CD4-positive, alpha-beta T cell treated with Interleukin-6 at 100 ng/mL for 8 hours (primary cell): ENCODE measurements at places on chromosomes 5 and 9.

- DNase-seq: peak; percentile 38
Measured at GRCh38 chr5:116068028-116068632, 16.7 kb upstream of the COMMD10 start.

DNA sequence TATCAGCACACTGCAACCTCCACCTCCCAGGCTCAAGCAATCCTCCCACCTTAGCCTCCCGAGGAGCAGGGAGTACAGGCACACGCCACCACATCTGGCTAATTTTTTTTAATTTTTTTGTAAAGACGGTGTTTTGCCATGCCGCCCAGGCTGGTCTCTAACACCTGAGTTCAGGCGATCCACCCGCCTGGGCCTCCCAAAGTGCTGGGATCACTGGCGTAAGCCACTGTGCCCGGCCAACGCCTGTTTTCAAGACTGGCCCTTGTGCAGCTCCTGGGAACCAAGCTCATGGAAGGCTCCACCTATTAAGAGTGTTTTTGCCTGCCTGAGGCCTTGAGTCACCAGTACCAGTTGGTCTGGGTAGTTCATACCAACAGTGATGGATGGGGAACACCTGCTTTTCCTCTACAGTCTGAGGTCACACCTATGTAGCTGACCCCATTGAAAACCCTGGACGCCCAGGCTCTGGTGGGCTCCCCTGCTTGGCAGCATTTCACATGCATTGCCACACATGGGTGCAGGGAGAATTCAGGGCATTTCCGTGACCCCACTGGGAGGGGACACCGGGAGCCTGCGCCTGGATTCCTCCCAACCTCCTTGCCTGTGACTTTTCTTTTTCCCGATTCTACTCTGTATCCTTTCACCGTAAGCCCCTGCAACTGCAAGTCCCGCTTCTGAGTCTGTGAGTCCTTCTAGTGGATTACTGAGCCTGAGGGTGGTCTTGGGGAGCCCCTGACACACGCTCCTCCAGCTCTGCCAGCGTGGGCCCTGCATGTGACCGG, 63.5 kb downstream of the ZNF354C start:
- no peak for DNase-seq

DNA sequence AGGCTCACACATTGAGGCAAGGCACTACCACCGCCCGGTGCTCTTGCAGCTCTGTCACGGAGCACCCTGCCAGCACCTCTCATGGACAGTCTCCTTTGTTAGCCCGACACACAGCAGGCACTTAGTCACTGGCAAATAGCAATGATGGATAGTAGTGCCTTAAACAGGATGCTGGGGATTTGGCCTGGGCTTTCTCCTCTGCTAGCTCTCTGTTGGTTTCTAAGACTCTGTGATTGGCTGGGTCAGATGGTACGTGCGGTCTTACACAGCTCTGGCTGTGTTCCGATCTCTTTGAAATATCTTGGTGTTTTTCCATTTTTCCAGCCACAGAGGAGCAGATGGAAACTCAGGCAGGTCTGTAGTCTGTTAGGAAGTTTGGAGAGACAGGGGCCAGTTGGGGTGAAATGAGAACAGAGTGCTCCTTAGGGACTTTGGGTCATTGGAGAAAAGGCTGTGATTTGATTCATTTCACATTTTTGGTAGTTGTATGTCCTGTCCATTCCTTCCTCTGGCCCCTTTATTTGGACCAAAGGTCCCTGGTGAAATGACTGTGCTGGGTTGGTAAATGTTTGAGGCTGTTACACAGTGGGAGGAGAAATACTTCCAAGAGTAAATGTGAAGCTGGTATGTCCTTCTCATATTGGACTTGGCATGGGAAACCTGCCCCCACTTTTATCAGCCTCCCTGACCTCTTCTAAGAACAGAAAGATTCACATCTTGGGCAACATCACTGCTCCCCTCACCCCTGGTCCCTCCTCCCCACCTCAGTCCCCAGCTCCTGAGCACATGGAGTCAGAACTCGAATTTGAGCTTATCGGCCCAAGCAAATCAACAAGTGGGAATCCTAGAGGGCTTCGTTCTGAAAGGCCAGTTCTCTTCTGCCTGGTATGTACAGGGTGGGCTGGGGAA, 3.4 kb downstream of the SMIM3 start:
- DNase-seq: no peak

GRCh38 chr5:110757118-110757729, 18.4 kb downstream of the SLC25A46 start:
- peak; percentile 32 for DNase-seq

- DNase-seq: no peak
Measured at GRCh38 chr5:92508271-92508670, 1072.7 kb downstream of the NR2F1-AS1 start.

DNA sequence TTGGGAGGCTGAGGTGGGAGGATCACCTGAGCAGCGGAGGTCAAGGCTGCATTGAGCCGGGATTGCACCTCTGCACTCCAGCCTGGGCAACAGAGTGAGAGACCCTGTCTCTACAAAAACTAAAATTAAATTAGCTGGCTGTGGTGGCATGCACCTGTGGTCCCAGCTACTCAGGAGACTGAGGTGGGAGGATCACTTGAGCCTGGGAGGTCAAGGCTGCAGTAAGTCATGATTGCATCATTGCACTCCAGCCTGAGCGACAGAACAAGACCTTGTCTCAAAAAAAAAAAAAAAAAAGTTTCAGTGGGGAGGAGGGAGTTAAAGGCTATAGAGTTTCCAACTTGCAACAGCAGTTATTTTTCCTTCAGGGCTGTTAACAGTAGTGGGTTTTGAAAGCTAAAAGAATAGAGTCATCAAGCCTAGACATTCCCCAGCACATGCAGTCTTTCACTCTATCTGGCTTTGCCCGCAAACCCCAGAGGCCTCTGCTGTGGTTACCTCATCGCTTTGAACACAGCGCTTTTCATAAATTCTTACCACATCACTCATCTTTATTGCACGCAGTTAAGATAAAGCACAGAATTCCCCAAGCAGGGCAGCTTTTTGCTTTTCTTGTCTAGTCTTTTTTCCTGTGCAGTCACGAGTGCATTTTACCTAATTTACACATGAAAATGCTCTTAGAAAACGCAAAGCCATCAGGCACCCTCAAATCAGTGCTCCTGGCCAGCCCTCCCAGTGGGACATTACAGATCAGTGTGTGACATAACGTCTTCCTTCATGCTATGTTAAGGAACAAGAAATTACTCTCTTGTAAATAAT, 8.7 kb upstream of the SLC2A8 start:
- peak; percentile 88 for DNase-seq

DNA sequence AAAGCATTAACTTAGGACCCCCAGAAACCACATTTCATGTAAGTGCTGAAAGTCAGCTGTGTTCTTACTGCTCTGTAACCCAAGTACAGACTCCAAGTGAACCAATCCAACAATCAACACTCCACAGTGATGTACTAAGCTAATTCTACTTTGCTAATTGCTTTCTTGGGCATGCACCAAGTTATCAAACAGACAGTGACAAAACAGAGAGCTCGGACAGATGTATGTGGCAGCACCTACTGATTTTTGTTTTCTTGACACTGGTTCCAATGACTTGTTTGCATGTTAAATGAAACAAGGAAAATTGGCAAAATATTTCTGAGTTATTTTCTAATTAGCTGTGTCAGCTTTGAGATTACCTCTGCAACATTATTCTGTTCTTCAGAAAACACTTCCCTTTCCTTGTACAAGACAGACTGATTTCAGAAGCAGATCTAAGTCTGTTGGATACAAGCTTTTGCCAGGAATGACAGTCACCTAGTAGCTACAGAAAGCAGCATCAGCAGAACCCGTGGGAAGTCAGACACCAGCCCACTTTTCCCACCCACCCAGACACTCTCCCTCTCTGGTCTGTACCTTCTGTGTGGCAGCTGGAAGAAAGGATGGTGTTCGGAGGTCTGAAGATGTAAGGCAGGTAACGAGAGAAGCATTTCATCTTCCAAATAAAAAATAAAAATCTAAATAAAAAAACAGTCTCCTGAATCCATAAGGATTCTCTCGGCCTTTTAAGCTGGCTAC, 176.7 kb upstream of the PPP2R2B start:
- DNase-seq: no peak

DNA sequence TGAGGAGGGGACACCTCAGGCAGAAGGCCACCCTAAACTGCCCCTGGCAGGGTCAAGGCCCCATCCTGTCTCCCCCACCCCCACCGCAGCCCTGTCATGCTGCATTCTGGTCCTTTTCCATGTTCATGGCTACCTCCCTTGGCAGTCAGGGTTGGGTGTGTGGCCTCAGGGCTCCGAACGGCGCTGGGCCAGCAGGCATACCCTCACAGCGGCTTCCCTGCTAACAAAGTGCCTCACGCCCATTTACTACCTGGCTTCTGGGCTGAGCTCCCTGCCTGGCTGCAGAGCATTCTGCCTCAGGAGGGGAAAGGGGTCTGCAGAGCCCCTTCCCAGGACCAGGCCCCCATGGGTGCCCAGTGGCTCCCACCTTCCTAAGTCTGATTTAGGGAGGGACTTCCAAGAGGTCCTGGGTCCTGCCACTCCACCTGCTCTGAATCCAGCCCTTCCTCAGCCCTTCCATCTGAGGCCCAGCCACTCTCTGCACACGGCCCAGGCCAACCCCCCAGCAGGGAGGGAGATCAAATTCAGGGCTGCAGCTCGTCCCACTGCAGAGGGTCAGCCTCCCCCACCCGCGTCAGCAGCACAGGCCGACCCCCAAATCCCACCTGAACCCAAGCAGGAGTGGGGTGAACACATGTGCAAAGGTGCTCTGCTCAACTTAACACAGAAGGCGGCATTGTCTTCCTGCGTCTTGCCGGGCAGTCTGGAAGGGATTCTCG, 115.9 kb upstream of the PHYKPL start:
- DNase-seq: no peak

- DNase-seq: no peak
Measured at GRCh38 chr5:190366-191035, 794 bp upstream of the LRRC14B start.

GRCh38 chr5:17403695-17404490, 94.1 kb upstream of the TAF11L2 start:
- no peak for DNase-seq

DNA sequence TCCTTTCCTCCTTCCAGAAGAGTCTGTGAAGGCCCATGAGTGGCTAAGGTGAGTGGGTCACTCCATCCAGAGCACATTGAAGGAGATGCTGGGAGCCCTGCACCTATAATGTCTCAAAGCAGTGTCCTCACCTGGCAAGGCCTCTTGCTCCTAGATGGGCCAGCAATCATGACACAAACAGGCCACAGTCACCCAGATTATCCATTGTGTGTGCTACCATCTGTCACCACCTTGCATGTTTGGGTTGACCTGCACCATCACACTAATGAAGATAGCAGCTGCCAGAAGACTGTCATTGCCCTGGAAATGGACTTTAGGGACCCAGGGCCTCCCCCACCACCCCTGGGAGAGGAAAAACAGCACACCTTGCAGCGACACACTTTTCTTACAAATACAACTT, 69.6 kb downstream of the GABBR2 start:
- DNase-seq: no peak
